ENCODE measurements at places on chromosomes 2 and 18. TPM values are rescaled to one million over a fixed set of nuclear protein-coding genes. Genes with fewer than 3 reads are reported as not detected.

- DNase-seq, result no peak
Measured at GRCh38 chr2:148968301-148968700, 70.2 kb upstream of the LYPD6B start.

GRCh38 chr2:117074756-117075155, 739.7 kb upstream of the DDX18 start:
- DNase-seq, result no peak

- no peak for DNase-seq
Measured at GRCh38 chr2:73821227-73821626, 7.5 kb upstream of the STAMBP start.

DNA sequence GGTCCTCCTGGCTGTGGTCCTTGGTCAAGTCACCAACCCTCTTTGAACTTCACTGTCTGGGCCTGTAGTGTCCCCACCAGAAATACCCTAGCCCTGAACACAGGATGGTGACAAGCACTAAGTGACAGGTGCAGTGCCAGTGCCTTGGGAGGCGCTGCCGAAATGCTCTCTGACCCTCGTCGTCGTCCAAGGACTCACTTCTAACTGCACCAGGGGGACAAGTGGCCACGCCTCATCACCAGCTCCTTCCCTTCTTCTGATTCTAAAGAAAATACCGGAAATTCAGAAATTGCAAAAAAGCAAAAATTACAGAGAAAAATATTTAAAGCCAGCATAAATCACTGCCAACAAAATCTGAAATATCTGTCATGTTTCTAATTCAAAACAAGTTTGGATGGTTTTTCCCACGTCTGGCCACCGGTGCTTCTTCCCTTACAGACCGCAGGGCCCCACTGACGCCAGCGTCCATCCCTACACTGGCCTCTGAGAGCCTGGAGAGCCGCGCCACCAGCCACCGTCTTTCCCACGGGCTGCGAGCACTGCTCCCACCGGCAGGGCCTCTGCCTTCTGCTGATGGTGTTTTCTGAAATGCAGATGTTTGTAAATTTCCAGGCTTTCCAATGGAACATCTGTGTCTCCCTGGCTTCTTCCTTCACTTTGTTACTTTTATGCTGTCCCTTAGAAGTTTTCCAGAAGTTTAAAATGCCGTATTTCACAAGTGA, 37.4 kb upstream of the GPC1 start:
- no peak for DNase-seq

- DNase-seq, result no peak
Measured at GRCh38 chr2:124646166-124646815, 621.2 kb downstream of the CNTNAP5 start.

DNA sequence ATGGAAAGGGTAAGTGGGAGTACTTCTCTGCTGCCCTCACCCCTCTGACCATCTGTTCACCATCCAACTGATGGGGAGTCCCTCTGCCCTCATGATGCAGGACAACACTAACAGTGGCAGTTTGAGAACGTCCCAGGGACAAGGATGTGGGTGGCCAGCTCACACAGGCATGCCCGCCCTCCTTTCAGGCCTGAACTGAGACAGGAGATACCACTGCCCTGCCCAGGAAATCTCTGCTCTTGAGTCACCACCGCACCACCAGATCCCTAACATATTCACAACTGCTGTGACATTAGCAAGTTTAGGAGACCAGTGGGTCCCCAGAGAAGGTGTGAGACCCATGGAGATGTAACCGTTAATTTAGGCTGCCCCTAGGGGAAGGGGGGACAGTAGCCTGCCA, 66.2 kb downstream of the TRAPPC8 start:
- no peak for DNase-seq

DNA sequence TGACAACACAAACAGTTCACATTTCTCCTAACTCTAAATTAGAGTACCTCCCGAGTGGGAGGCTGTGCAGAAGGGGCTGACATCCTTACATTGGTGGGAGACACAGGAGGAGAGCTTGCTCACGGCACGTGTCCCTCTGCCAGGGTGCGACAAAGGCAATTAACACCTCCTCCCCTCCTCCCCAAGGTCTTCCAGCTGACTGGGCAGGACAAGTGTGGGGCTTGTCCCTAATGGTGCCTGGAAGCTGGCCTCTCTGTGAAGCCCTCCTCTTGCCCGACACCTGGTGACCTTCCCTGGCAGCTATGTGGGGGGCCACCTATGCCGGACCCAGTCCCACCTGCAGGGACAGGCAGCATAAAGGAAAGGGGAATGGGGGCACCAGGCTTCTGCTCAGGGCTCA, 57.0 kb downstream of the FAM168B start:
- no peak for DNase-seq

SERPINB3 gene
- not detected for total RNA-seq
